ENCODE measurements at places on chromosomes 3 and 15.
A peak's percentile ranks its signal among the peaks of the same experiment; 100 is the strongest.

DNA sequence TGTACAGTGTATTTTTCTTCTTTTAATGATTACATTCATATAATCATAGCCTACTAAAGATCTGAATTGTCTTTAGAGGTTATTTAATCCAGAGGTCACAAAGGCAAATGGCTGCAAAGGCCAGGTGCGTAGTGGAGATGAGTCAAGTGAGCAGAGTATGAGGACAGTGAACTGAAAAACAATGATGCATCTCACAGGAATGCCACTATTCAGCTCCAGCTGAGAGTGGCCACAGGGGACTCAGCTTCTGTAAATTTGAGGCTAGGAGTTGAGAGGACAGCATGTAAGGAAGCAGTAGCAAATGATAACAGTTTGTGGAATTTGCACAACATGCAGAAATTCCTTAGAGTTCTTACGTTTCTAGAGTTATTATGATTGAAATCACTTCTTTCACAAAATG lies 50.4 kb downstream of the COL6A5 start:
- no peak for DNase-seq

GRCh38 chr3:105771392-105771791 lies 97.4 kb downstream of the CBLB start:
- no peak for DNase-seq

DNA sequence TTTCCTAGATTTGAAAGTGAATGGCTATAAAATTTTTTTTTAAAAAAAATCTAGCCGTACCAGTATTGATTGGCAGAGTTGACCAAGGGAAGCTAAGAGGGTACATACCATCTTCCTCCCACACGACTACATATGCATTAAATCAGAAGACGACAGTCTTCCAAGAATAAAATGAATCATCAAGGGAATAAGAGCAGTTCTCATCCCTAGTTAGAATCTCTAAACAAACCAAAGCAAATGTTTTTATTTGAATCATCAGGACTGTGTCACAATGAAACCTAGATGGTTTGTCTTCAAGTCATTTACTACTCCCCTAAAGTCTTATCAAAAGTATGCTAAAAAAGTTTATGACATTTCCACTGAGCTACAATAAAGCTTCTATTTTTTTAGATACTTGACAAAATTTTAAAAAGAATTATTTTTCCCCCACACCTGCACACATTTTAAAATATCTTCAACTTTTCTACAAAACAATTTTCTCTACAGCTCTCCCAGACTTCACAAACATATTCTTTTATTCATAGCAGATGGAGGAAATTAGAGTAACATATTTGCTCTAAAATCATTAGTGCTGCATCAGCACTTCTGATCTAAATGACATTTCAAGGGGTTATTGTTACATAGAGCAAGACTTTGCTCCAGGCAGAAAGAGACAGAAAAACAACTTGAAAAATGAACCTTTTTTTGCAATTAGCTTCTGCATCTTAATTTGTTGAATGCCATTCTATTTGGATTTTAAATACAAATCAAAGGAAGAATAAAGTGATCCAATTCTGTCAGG lies 547.1 kb downstream of the FHIT start:
- no peak for DNase-seq

DNA sequence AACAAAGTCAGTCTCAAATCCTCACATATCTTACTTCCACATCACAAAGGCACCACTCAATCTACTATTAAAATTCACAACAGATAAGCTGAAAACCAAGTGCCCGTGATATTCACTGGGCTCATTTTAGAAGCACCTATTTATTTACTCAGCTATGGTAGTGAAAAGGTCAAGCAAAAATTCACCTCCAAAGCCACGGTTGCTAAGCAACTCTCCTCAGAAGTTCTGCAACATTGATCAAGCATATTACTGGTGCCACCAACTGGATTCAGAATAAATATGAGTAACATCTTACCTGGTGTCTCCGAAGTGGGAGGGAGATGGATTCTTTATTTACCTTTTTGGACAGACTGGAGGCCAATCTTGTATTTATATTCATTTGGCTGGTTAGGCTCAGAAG lies 714.8 kb downstream of the FHIT start:
- peak; percentile 42 for DNase-seq

GRCh38 chr3:16449369-16449768 lies 64.1 kb downstream of the RFTN1 start:
- no peak for DNase-seq
